Chondrocyte (in vitro differentiated cells): ENCODE measurements at places on chromosomes 11 and 22. TPM values are rescaled to one million over a fixed set of nuclear protein-coding genes. Genes with fewer than 3 reads are reported as not detected.

Gene SEZ6L
- 0.05 TPM in 1 of 3 replicates, not detected in the others for total RNA-seq

Gene ZFTA
- total RNA-seq, result 28.6 to 34.6 TPM (median 34.2 TPM) in 3 replicates

Gene OR52D1
- not detected in 3 replicates for total RNA-seq

Gene SHISAL1
- total RNA-seq, result 7.5 to 20.9 TPM (median 8.3 TPM) in 3 replicates

DNA sequence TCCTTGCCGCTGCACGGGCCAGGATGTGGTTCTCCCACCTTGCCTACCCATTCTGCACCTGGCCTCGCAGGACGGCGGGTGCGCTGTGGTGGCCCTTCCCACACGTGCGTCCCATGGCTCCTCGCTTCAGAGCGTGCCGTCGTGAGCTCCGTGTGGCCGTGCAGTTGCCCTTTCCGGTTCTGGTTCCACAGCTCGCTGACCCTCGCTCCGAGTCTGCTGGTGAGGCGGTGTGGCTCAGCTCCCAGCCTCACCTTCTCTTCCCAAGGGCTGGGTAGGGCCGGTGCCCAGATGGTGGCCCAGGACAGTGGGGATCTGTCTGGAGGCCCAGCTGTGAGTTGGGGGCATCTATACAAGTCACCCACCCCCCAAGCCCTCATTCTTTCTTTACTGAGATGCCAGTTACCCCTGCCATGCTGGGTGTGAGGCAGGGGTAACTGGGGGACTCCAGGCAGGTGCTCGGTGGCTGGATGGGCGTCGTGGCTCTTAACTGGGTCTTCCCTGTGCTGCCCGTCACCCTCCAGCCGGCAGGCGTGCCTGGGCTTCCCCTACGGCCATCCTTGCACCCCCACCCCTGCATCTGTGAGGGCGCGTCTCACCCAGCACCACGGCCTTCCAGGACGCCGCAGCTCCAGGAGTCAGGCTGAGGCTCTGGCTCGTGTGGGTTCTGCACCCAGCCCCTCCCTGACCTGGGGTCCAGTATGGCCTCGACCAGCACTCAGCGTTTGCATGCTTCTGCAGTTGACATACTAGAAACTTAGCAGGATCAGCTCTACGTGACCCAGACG, 395.2 kb downstream of the TBC1D22A start:
- H3K4me3 ChIP-seq, result no peak overlapping the region
- H3K27me3 ChIP-seq, result no peaks in the 10 kb centered on the region
- H3K27ac ChIP-seq, result no peak overlapping the region
- no peaks in the 10 kb centered on the region for H3K4me1 ChIP-seq

DNA sequence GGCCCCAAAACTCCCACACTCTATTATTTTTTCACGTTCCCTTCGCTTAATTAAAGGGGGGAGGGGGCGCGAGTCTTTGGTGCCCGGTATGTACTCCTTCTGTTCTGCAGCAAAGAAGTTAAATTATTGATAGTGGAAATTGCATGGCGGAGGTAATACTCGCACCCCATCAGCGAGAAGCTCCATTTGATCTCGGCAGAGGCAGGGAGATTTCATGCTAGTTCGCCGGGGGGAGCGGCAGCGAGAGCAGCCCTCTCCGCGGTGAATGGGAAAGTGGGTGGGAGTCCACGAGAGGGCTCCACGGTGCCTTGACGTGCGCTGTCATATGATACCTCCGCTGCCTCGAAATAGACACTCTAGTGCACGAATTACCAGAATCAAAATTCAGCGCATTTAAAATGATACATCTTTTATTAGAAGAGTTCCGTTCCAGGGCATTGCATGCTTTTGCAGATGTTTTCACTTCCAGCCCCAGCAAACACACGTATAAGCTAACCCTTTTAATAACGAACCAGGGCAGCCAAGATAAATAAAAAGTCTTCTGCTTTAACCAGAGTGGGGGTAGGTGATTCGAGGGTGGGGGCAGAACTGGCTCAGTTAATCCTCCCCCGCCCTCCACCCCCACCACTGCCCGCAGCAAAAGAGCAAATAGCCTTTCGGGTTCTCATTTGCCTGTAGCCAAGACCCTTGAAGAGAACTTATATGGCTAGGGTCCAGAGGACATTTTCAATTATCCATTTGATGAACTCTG, 1.3 kb upstream of the BDNF start:
- no peaks in the 10 kb centered on the region for H3K36me3 ChIP-seq
- DNase-seq, result no peak
- peaks cover 54% of the 10 kb centered on the region for H3K4me1 ChIP-seq

DNA sequence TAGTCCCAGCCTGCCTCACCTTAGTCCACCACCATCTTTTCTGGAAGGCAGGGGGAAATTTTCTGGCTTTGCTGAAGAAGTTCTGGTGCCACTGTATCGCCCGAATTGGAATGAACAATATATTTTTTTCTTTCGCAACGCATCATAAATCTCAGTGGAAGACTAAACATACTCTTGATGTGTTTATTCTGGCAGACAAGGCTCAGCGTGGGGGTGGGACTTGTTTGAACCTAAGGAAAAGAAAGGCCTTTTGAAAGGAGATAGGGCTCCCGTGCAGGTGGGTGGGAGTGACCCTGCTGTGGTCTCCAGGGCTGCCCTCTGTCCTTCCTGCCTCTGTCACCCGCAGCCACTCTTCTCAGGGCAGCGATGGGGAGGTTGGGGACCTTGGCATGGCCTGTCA, 42.5 kb downstream of the CD82 start:
- no peak overlapping the region for H3K27ac ChIP-seq
- no peak overlapping the region for H3K4me3 ChIP-seq
- no peaks in the 10 kb centered on the region for H3K27me3 ChIP-seq

DNA sequence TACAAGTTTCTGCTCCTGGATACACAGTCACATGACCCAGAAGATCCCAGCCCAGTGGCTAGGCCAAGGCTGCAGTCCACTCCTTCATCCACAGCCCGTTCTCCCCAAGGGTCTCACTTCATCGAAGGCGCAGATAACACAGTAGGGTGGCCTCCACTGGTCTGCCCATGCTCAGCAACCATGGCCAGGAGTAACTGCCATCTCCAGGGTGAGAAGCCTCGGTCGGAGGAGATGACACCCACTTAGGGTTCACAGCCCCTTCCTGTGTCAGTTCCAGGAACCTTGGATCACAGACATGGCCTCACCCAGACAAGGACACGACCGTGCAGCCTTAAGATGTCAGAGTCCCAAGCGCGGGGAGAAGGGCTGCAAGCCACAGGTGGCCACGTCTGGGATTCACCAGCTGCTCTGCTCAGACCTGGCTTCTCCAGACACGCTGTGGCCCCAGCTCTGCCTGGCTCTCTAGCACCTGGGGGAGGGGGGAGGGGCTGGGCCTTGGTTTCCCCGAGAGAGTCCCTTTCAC, 2.6 kb downstream of the BET1L start:
- peaks cover 13% of the 10 kb centered on the region for H3K36me3 ChIP-seq
- no peak overlapping the region for H3K4me3 ChIP-seq
- H3K27me3 ChIP-seq, result no peaks in the 10 kb centered on the region
- DNase-seq, result peak; percentile 47

DNA sequence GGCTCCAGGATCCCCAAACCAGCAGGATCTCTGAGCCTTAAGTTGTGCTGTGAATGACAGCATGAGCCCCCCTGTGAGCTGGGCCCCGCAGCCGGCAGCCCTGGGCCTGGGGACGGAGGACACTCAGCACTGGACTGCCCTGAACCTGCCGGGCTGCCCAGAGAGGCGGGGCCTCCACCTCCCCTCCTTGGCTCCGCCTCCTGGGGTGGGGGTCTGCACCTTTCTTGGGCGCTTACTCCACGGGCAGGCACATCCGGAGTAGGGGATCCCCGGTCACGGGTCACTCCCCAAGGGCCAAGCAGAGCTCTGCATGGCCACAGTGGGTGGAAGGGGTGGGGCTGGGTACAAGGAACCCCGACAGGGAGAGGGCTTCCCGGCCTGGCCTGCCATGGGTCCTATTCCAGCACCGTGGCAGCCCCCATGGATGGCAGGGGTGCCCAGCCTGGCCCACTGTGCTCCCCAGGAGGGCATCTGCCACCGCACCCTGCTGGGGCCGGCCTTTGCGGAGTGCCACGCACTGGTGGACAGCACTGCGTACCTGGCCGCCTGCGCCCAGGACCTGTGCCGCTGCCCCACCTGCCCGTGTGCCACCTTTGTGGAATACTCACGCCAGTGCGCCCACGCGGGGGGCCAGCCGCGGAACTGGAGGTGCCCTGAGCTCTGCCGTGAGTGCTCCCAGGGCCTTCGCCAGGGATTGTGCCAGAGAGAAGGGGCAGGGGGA, 5.4 kb downstream of the MUC5B start:
- H3K27ac ChIP-seq, result no peak overlapping the region
- no peak overlapping the region for H3K4me3 ChIP-seq
- peak; percentile 89 for DNase-seq
- H3K36me3 ChIP-seq, result no peaks in the 10 kb centered on the region
- H3K27me3 ChIP-seq, result peaks cover 8% of the 10 kb centered on the region
- H3K4me1 ChIP-seq, result no peaks in the 10 kb centered on the region

DNA sequence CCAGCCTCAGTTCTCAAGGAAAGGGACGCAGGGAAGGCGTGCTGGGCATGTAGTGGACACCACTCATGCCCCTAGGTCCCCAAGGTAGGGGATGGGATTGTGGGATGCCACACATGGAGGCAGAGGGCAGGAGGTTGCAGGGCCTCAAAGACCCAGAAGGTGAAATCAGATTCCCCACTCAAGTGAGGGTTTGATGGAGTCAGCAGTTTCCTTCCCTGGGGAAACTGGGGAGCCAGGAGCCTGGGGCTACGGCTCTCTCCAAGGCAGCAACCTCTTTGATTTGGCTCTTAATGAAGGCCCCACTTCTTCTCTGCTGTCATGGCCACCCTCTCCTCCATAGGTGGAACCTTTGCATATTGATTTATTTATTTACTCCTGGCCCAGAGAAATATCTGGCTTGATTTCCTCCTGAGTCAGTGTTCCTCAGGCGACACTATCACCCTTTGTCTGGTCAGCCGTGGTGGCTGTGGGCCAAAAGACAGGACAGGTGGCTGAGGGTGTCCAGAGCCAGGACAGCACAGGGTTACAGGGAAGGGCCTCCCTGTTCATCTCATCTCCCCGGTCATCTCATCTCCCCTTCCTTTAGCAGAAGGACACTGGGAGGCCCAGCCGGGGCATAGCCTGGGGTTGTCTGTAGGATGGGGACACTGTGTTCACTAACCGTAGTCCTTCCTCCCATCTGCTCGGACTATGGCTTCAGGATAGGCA, 9.6 kb downstream of the GNAZ start:
- H3K4me1 ChIP-seq, result no peaks in the 10 kb centered on the region
- no peak overlapping the region for H3K27ac ChIP-seq
- H3K4me3 ChIP-seq, result no peak overlapping the region
- H3K27me3 ChIP-seq, result no peaks in the 10 kb centered on the region
- no peaks in the 10 kb centered on the region for H3K36me3 ChIP-seq
- DNase-seq, result no peak

DNA sequence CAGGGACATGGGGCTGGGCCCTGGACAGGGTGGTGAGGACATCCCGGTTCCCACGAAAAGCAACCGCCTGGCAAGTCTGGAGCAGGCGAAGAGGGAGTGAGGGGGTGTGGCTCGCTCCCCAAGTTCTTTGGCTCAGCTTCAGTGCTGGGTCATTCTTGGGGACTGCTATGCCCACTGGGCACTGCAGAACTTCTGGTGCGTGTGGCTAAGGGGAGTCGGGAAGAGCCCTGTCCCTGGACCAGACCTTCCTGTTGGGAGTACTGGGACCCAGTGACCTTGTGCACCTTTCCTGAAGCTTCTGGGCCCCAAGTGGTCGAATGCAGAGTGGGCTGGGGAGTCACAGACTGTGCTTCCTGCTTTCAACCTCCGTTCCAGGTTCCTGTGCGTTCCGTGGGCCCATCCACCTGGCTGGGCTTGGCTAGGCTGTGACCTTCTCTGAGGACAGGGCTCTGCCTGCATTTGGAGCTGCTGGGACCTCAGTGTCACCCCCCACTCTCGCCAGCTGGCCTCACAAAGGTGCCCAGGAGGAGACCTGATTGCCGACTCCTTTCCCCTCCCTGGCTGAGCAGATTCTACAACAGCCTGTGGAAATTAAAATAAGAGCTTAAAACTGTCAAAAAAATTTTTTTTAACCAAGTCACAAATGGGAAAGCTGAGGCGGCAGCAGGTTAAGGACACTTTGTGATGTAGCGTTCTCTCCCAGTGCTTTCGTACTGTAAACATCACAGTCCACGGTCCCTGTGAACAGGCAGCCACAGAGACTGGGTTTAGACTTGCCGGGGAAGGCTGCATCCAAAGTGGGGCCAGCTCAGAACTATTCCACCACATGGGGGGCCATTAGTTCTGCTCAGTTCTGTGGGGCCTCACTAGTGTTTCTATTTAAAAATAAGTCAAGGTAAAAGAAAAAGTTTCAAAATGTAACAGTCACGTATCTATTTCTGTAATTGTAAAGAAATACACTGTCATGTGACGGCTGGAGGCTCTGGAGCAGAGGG, 63.8 kb upstream of the WNT7B start:
- H3K4me3 ChIP-seq, result no peak overlapping the region
- no peaks in the 10 kb centered on the region for H3K36me3 ChIP-seq
- no peaks in the 10 kb centered on the region for H3K27me3 ChIP-seq
- peak; percentile 67 for DNase-seq

DNA sequence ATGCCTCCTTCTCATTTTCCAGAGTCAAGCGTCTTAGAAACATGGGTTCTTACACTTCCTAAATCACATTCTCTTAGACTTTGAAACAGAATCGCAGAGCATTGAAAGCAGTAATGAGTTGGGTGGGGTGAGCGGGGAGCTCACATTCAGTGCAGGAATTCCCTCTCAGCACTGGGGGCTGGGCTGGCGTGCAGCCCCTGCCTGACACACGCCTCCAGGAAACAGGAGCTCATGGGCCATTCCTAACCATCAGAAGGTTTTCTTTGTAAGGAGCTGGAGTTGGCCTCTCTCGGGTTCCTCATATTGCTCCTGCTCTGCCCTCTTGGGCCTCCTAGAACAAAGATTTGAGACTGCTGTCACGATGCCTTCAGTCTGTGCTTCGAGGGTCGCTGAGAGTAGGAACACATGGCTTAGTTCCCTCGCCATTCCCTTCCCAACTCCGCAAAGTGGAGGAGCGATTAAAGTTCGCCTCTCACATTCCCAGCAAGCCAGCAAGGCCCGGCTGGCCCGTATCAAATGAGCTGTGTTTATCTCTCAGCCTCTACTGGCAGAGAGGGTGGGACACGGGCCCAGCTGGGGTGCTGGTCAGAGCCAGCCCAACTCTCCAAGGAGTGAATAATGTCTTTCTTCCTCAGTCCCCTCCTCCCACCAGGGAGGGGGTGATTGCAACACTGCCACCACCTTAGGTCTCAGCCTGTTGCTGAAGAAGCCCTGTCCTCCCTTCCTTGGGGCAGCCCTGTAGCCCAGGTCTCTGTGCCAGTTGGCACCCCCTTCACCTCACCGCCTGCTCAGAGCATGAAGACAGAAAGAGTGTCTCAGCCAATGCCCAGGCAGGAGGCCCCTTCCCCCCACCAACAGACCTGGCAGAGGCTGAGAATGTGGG, 10.4 kb downstream of the CHRDL2 start:
- H3K4me1 ChIP-seq, result peaks cover 34% of the 10 kb centered on the region
- H3K27ac ChIP-seq, result no peak overlapping the region
- no peaks in the 10 kb centered on the region for H3K36me3 ChIP-seq
- no peak overlapping the region for H3K4me3 ChIP-seq
- no peak for DNase-seq

- peaks cover 4% of the 10 kb centered on the region for H3K36me3 ChIP-seq
- H3K27ac ChIP-seq, result no peak overlapping the region
- H3K4me3 ChIP-seq, result no peak overlapping the region
- DNase-seq, result peak; percentile 46
Observed at GRCh38 chr11:69876013-69876412, 56.8 kb upstream of the FGF3 start.
